ENCODE measurements at places on chromosomes 5 and 9.

DNA sequence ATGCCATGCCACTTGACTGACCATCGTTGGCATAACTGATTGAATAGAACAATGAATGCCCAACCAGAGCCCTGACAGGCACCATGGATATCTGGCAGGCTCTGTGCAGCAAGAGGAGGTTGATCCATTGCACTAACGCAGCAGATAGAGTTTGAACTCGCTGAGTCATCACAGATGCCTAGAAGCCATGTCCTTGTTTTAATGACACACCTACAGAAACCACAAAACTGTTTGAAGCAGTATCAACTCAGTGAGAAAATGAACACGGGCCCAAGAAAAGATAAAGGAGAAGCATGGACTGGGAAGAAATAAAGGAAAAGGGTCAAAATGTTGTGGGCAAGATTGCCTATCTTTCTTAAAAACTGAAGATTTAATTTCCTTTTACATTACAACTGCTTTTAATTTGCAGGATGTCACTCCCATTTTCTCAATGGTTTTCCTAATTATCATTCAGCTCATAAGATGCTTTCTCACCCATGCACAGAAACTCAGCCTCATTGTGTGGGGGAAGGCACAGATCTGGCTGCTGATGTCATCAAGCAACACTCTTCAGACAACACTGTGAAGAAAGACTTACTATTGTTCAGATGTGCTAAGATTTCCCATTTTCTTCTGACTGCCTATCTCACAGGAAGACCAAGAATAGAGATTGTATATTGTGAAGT is 129.0 kb downstream of the PIK3R1 start:
- no peak for DNase-seq

GRCh38 chr5:155953335-155953734 is 373.6 kb upstream of the SGCD start:
- DNase-seq: no peak

DNA sequence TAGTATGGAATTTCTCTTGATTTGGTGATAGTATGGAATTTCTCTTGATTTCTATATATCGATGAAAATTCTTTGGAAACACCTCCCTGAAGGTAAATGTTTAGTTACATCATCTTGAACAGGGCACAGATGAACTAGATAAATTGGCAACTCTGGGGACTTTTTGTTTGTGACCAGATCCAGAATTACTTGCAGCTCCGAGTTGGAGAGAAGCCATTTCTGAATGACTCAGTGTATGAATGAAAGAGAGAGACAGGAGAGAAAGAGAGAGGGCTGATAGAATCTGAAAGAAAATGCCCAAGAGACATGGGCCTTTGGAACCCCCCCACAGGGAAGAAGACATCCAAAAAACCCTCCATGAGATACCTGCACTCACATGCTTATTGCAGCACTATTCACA is 14.1 kb downstream of the TNFSF15 start:
- no peak for DNase-seq

- no peak for DNase-seq
Observed at GRCh38 chr5:178287791-178288105, 55.1 kb upstream of the PHYKPL start.

DNA sequence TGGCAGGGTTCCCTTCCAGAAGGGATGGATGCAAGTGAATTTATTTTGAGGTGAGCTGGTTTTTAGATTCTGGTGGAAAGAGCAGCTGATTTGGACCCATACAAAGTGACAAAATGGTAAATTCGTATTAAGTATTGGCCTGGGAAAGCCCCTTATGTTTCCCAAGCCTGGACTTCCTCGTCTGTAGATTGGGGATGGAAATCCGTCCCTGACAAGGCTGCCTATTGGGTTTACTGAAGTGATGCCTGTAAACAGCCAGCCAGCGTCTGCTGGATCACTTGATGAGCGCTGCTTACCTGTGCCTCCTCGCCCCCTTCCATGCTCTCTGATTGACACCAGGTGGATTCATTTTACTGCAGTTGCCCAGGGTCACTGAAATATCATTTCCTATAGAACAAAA is 233.8 kb downstream of the GADD45G start:
- DNase-seq: no peak

DNA sequence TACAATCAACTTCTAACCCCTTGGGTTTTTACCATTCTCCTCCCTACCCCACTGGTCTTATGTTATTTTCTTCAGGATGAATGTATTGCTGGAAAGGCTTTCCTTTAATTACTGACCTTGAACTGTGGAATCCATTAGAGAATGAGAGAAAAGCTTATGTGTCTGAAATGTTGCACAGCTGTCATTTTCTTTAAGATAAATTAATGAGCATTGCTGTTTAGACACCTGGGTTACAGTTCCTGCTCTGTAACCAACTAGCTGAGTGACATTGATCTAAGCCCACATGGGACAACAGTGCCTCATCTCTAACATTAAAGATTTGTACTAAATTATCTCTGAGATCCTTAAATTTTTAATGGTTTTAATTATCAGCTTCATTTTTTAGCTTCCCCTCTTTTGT is 507.0 kb downstream of the TAF11L14 start:
- DNase-seq: no peak

DNA sequence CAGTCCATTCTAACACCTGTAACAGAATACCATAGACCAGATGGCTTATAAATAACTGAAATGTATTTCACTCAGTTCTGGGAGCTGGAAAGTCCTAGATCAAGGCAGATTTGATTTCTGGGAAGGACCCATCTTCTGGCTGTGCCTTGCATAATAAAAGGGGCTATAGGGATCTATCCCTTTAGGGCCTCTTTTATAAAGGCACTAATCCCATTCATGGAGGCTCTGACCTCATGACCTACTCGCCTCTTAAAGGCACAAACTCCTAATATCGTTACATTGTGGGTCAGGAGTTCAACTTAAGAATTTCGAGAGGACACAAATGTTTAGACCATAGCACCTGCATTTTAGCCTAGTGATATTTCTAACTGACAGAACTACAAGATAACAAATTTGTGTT is 619.0 kb downstream of the CDH18 start:
- no peak for DNase-seq

- DNase-seq: no peak
Observed at GRCh38 chr5:163384669-163385068, 52.7 kb upstream of the CCNG1 start.

DNA sequence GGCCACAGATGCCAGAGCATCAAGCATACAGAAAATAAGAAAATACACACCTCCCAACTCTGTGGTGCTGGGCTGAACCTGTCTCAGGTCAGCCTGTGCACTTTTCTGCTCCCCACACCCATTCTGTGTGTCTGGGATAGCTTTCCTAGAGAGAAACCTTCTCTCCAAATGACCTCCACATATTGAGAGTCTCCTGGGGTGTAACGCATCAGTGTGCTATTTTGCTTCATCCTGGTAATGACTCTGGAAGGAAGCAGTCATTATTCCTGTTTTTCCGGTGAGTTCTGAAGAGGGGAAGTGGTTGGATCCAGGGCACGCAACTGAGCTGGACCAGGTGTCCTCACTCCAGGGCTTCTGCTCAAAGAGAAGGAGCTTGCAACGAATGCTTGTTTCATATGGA is 73.2 kb upstream of the SH3PXD2B start:
- no peak for DNase-seq

- DNase-seq: no peak
Observed at GRCh38 chr9:94920420-94921091, 194.1 kb downstream of the AOPEP start.

- DNase-seq: no peak
Observed at GRCh38 chr9:86529496-86530275, 175.5 kb upstream of the TUT7 start.
